Subcutaneous preadipocyte (primary cell): ENCODE measurements at places on chromosomes 16 and 17. TPM values are rescaled to one million over a fixed set of nuclear protein-coding genes. Genes with fewer than 3 reads are reported as not detected.

ATP1B2 gene
- total RNA-seq = not detected in 2 replicates

TPSD1 gene
- total RNA-seq = not detected in 2 replicates

DPEP2 gene
- not detected in 2 replicates for total RNA-seq

TNFRSF13B gene
- total RNA-seq = not detected in 2 replicates

NXPH3 gene
- under 0.01 TPM in 1 of 2 replicates, not detected in the other for total RNA-seq

KCNH6 gene
- total RNA-seq = not detected in 2 replicates

ARL5C gene
- total RNA-seq = not detected in 2 replicates

RHBDF2 gene
- 1.1 and 5.1 TPM in 2 replicates for total RNA-seq

AIPL1 gene
- not detected in 2 replicates for total RNA-seq

SLFN13 gene
- total RNA-seq = 1.5 and 5.1 TPM in 2 replicates

DRC3 gene
- 0.37 and 0.39 TPM in 2 replicates for total RNA-seq

WIPF2 gene
- total RNA-seq = 5.5 and 6.6 TPM in 2 replicates

TP53TG3C gene
- under 0.01 TPM in 2 replicates for total RNA-seq

TP53TG3D gene
- total RNA-seq = 0.37 TPM in 1 of 2 replicates, not detected in the other

CFAP97D1 gene
- under 0.01 TPM in 2 replicates for total RNA-seq

KAT7 gene
- 36.4 and 41.8 TPM in 2 replicates for total RNA-seq

MT4 gene
- total RNA-seq = not detected in 2 replicates

AKAP1 gene
- 27.6 and 34.6 TPM in 2 replicates for total RNA-seq

GFAP gene
- total RNA-seq = 0.73 TPM in 1 of 2 replicates, not detected in the other

TLK2 gene
- total RNA-seq = 27.2 and 37.5 TPM in 2 replicates

NCOR1 gene
- total RNA-seq = 45.2 and 81.3 TPM in 2 replicates

ATP2A1 gene
- total RNA-seq = 0.20 and 0.37 TPM in 2 replicates

CTF1 gene
- 0.59 and 1.1 TPM in 2 replicates for total RNA-seq

ZFP3 gene
- 1.5 and 2.0 TPM in 2 replicates for total RNA-seq

BAHCC1 gene
- total RNA-seq = 6.2 and 7.4 TPM in 2 replicates

HBZ gene
- not detected in 2 replicates for total RNA-seq

CHAD gene
- not detected in 2 replicates for total RNA-seq

ULK2 gene
- 10.3 and 16.0 TPM in 2 replicates for total RNA-seq

SLC12A4 gene
- 40.8 and 73.3 TPM in 2 replicates for total RNA-seq

SLC16A6 gene
- 0.73 and 1.4 TPM in 2 replicates for total RNA-seq

RBFOX1 gene
- not detected in 2 replicates for total RNA-seq

INO80E gene
- 18.7 and 21.7 TPM in 2 replicates for total RNA-seq

SOCS1 gene
- total RNA-seq = 1.1 and 2.3 TPM in 2 replicates

FLYWCH2 gene
- 39.9 and 52.9 TPM in 2 replicates for total RNA-seq

ABCC6 gene
- under 0.01 and 0.20 TPM in 2 replicates for total RNA-seq

PABPN1L gene
- not detected in 2 replicates for total RNA-seq

EME1 gene
- total RNA-seq = 9.4 and 10.3 TPM in 2 replicates

TLCD2 gene
- total RNA-seq = 0.98 and 1.5 TPM in 2 replicates

RNF227 gene
- total RNA-seq = 1.1 and 2.2 TPM in 2 replicates
